Uterine smooth muscle cell (primary cell): ENCODE measurements at places on chromosomes 6 and 20. TPM values are rescaled to one million over a fixed set of nuclear protein-coding genes. Genes with fewer than 3 reads are reported as not detected.

Gene PHACTR3
- 0.12 TPM in 1 of 2 replicates, not detected in the other for total RNA-seq

Gene GSTA2
- not detected in 2 replicates for total RNA-seq

Gene DBNDD2
- 3.4 and 9.6 TPM in 2 replicates for total RNA-seq

Gene ULBP1
- total RNA-seq, result 0.12 and 0.22 TPM in 2 replicates

Gene TPBG
- 93.1 and 100 TPM in 2 replicates for total RNA-seq

Gene NEDD9
- total RNA-seq, result 0.33 and 1.2 TPM in 2 replicates

Gene KIF25
- total RNA-seq, result not detected in 2 replicates
